Fibroblast of pulmonary artery (primary cell): ENCODE measurements at places on chromosomes 5 and 9.

- peak; percentile 63 for DNase-seq
Observed at GRCh38 chr9:136662656-136663581, at the start of gene EGFL7. EGFL7 (plus strand) TSS chr9:136662916; CDS start chr9:136668283, 5,367 bp downstream.

GRCh38 chr5:154138701-154139100 lies 51.8 kb upstream of the GALNT10 start:
- DNase-seq, result peak; percentile 13

DNA sequence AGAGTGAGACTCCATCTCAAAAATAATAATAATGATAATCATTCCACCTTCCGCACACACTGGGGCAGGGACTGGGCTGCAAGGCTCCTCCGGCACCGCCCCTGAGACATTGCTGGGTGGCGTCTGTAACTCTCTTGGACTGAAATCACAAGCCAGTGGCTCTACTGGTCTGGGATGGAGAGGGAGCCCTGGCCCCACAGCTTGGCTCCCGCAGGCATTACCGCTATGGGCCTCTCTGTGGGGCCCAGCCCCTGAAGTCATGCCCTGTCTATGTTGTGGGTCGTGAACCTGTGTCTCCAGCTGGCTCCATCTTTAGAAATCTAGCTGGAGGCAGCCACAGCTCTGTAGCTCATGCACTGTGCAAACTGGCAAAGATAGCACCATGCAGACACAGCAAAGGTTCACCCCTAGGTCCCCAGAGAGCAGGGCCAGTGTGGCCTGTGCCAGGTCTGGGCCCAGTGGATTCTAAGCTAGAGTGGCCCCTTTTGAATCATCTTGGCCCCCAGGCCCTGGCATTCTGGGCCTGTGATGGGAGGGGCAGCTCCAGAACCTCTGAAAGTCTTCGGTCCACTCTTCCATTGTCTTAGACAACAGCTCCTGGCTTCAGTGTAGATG lies 36.1 kb upstream of the COL5A1 start:
- no peak for DNase-seq

- peak; percentile 62 for DNase-seq
Observed at GRCh38 chr5:78647351-78647818, 1.2 kb downstream of the LHFPL2 start.

DNA sequence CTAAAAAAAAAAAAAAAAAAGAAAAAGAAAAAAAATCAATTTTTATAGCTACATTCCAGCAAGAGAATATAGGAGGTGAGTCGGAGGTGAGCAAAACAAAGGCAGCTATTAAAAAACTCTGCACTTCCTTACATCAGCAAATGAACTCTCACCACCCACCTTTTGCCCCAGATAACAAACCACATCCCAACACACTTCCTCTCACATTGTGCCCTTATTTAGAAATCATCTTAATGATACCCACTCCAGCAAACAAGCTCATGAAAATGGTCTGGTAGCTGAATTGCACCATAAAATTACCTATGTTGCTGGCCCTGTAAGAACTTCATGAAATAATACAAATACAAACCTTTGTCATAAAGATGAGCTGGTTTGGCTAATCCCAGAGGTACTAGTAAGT lies 82.9 kb downstream of the CEMIP2 start:
- no peak for DNase-seq

DNA sequence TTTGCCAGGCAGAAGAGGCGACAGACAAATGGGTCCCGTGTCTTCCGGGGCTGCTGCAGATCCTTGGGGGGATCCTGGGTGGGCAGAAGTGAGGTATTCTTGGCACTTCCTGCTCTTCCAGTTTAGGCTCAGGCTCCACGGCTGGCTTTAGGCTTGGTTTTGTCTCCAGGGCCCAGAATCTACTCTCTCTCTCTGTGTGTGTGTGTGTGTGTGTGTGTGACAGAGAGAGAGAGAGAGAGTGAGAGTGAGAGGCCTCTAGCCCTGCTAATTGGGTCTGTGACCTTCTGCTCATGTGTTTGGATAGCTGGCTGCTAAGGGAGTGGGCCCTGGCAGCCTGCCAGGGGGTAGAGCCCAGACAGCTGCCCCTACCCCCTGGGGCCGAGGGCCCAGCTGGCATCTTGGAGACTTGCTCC lies 39.3 kb downstream of the CRB2 start:
- no peak for DNase-seq

DNA sequence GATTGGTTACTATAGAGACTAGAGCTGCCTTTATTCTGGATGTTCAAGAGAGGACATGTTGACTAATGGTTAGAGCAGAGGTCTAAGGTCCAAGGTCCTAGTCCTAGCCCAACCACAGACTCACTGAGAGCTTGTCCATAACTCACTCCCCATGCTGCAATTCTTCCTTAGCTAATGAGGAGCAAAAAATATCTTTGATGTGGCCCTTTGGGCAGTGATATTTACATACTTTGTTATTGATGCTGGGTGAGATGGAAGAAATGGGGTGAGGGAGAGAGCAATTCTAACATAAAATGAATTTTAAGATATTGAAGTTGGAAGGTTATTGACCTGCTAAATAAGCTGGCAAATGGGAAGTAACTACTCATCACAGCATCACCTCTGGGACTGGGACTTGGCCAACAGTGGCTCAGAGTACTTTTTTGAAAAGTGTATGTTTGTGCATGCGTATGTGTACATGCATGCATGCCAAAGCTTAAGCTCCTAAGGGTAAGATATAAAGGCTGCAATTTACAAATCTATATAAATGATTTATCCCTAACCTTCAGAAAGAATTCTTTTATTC lies 58.0 kb upstream of the ANKRD55 start:
- no peak for DNase-seq

GRCh38 chr5:18797222-18797621 lies 1163.0 kb downstream of the TAF11L14 start:
- DNase-seq, result no peak

GRCh38 chr5:146079695-146080373 lies 25.5 kb downstream of the PLAC8L1 start:
- DNase-seq, result peak; percentile 29

DNA sequence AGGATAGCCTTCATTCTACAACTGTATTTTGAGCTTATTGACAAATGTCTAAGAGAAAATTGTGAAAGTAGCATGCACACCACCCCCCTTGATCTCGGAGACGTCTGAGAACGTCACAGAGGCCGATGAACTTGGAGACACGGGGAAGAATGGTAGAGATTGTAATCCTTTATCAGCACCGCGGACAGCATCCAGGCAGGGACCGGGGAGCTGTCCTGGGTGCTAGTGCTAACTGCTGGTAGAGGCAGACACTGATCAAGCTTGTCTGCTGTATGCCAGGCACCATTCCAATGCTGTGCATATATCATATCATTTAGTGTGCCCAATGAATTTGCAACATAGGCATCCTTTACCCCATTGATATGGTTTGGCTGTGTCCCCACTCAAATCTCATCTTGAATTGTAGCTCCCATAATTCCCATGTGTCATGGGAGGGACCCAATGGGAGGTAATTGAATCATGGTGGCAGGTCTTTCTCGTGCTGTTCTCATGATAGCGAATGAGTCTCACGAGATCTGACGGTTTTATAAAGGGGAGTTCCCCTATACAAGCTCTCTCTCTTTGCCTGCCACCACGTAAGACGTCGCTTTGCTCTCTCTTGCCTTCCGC lies 98.8 kb downstream of the LHX2 start:
- DNase-seq, result peak; percentile 77

- peak; percentile 97 for DNase-seq
Observed at GRCh38 chr9:94097788-94098414, 13.6 kb downstream of the PTPDC1 start.

- DNase-seq, result no peak
Observed at GRCh38 chr5:1270933-1271914, 23.6 kb downstream of the TERT start.

- DNase-seq, result no peak
Observed at GRCh38 chr9:110207071-110207641, 803 bp downstream of the C9orf152 start.

DNA sequence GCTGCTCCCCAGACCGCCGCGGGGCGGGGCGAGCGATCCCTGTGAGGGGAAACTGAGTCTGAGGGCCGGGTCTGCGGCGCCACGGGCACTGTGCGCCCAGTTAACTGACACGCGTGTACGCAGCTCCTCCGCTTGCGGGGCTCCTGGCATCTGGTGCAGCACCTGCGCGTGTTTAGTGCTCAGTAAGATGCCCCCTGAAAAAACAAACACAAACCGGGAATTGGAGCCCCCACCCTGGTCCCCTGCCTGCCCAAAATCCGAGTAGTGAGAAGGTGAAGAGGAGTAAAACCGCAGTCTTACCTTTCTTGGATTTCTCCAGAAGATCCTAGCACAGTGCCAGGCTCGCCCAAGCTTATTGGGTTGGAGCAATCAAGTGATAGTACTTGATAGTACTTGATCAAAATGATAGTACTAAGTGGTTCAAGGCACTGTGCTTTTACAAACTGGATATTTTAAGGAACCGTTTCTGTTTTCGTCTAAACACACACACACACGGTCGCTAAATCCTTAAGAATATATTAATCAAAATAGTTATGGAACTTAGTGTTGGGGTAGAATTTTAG lies 2.7 kb upstream of the TRAF1 start:
- no peak for DNase-seq

DNA sequence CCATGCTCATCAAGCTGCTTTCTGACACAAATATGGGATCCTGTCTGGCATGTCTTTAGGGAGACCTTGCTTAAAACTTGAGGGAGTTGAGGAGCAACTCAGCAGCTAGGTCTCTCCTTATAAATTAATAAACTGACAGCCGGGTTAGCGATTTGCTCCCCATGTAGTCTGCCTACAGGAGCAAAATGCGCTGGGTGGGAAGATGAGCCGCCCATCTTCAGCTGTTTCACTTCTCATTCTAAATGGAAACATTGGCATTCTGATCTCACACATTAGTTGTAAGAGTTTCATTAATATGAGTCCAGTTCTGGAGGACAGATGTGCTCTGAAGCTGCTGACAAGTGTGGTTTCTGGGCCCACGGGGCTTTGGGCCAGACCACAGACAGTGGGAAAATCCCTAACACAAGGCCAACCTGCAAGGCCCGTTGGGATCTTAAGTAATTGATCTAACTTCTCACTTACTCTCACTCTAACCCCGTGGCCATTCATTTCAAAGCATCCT lies 197.0 kb downstream of the MCTP1 start:
- DNase-seq, result peak; percentile 6

- DNase-seq, result peak; percentile 64
Observed at GRCh38 chr5:148145916-148146315, 22.4 kb upstream of the SPINK14 start.

DNA sequence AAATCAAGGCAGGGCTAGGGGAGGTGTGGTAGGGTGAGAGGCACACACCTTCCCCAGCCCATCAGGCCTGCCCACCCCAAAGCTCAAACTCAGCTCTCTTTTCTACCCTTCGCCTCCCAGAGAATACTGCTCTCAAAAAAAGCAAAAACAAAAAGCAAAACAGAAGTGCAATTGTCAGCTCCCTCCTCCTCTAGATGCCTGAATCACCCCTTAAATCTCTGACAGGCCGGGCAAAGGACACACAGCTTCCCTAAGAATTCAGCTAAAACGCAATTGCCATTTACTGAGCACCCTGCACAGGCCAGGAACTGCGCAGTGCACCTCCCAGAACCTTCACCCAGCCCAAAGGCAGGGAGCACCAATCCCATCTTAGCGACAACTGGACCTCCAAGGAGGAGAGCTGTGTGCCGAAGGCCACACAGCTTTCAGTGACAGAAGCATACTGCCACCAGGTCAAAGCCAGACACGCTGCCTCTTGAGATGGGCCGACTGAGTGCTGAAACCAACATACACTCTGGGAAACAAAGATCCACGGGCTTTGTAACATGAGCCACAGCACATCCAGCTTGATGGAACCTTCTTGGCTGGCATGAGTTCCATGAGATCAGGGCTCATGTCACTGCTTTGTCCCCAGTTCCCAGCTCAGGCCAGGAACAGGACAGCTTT lies 53.4 kb upstream of the STXBP1 start:
- no peak for DNase-seq

DNA sequence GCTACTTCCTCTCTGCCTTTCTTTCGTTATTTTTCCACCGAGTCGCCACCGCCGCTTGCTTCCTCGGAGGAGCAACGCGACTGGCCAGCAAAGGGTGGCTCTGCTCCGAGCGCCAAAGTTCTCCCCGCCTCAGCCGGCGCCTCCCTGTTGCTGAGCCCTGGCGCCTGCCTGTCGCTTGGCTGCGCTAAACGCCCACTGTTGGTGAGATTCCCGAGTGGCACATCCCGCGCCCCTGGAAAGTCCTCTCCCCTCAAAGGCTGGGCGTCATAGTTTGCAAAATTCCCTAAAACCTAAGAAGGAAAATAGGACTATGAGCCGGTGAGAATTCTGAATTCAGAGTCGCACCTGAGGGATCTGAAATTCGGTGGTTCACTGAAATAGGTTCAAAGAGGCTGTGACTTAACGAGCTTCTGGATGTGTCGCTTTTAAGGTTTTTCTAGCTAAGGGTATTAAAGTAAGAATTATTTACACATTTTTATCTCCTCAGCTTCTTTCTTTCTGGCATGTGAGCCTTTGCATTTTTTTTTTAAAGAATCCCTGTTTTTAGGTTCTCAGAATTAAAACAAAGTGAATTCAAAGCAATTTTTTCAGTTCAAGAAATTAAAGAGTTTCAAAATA lies at the start of gene GRIN3A:
Gene GRIN3A, minus strand, starts transcription at position 82 of the 618 bp plus-strand sequence. CDS start 668 bp downstream, outside the sequence.
- no peak for DNase-seq

GRCh38 chr9:26983340-26983739 lies 22.1 kb downstream of the LRRC19 start:
- no peak for DNase-seq
